ENCODE measurements at places on chromosomes 13 and 19.

DNA sequence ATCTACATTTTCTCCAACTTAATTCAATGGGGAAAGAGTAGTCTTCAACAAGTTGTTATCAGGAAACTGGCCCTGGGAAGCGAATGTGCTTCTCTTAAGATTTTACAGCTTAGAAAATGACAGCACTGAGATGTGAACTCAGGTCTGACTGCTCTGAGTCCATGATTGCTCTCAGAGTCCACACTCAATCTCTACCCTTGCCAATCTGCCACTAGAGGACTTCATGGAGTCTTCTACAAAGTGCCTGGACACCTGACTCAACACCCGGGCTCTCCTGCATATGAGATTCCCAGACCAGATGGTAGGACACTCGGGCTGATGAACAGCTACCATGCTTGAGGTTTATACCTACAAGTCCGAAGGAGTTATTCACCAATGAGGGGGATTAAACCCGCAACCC, 74.8 kb downstream of the ABCC4 start:
- DNase-seq, result no peak

DNA sequence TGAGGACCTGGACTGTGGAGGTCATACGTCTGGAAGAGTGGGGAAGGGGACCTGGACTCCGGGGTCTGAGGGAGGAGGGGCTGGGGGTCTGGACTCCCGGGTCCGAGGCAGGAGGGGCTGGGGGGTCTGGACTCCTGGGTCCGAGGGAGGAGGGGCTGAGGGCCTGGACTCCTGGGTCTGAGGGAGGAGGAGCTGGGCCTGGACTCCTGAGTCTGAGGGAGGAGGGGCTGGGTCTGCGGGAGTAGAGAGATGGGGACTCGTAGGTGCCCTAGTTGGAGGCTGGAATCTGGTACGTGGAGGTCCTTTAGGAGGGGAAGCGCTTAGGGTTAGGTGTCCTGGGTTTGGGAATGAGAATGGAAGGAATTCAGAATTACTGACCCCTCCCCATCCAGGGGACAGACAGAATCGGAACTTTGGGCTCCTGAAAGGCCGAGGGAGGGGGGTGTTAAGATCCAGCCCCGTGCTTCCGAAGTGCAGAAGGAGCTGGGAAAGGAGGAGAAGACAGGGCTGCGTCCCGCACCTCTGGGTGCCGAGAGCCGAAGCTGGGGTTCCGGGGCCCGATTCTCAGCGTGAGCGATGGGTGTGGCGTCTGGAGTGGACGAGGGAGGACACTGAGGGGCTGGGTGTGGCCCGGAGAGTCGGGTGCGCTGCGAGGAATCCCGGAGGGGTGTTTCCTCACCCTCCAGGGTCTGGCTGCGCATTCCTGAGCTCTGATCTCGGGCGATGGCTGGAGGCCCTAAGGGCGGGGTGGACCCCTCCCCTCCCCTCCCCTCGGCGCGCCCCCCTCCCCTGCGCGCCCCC, 608 bp downstream of the MYADM start:
- DNase-seq, result peak; percentile 68

GRCh38 chr19:32195706-32196610, 149.5 kb upstream of the ZNF507 start:
- DNase-seq, result no peak

DNA sequence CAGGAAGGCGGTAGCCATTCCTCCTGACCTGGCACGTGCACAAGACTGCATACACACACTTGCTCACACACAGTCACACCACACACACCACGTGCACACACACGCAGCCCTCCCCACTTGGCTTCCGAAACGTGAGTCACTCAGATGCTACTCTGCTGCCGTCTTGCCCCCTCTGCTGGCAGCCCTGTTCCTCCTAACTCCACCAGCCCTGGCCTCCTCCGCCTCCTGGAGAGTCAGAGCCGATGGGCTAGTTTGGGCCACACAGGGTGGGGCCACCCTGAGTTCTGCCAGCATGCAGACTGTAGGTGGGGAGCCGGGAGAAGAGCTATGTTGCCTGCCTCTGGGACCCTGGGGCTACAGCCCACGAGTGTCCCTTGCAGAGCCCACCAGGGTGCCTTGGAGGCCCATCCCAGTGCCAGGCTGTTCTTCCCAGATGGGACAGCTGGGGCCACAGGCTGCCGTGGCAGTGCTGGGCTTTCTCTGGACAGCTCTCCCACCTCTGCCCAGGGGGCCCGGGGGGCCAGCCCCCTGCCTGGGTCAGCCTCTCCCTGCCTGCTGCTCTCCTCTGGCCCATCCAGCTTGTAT, 12.1 kb downstream of the PIN1 start:
- peak; percentile 95 for DNase-seq

DNA sequence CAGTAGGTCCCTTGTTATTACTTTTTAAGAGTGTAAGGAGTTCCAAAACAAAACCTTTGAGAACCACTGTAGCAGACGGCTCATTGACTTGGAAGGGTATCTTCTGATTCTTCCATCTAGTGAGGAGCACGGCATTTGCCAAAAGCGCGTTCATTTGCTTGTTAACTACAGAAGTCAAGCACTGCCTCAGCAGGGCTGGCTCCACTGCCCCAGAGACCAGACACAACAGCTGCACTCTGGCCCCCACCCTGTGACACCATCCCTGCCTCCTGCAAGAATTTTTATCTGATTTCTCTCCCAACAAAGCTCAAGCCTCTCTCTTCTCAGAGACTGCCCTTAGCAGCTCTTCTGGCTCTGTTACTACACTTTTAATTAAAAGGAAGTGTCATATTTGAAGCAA, 20.7 kb upstream of the XPO4 start:
- DNase-seq, result no peak
